ENCODE measurements at places on chromosomes 16 and 17.

DNA sequence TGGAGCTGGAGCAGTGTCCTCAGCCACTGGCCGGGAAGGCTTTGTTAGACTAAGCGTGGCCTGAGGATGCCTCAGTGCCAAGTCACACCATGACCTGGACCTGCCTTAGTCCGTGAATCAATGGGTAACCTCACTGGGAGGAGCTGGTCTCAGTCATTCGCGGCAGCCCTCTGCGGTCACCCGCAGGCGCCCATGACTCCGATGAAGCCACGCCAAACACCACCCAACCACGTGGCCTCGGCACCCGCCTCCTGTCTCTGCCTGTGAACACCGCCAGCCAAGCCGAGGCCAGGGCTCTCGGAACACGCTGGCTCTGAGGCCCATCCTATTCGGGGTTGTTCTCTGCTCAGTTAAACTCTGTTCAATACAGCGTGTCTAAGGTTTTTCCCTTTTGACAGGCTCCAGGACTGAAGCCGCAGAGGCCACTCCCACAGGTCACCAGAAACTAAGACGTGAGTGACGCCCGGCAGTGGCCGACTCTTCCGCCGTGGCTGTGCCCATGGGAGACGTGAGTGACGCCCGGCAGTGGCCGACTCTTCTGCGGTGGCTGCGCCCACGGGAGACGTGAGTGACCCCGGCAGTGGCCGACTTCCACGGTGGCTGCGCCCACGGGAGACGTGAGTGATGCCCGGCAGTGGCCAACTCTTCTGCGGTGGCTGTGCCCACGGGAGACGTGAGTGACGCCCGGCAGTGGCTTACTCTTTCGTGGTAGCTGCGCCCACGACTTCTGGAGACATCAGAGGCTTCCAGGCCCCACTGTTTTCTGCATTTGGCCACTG, 16.8 kb upstream of the PABPN1L start:
- DNase-seq = no peak

DNA sequence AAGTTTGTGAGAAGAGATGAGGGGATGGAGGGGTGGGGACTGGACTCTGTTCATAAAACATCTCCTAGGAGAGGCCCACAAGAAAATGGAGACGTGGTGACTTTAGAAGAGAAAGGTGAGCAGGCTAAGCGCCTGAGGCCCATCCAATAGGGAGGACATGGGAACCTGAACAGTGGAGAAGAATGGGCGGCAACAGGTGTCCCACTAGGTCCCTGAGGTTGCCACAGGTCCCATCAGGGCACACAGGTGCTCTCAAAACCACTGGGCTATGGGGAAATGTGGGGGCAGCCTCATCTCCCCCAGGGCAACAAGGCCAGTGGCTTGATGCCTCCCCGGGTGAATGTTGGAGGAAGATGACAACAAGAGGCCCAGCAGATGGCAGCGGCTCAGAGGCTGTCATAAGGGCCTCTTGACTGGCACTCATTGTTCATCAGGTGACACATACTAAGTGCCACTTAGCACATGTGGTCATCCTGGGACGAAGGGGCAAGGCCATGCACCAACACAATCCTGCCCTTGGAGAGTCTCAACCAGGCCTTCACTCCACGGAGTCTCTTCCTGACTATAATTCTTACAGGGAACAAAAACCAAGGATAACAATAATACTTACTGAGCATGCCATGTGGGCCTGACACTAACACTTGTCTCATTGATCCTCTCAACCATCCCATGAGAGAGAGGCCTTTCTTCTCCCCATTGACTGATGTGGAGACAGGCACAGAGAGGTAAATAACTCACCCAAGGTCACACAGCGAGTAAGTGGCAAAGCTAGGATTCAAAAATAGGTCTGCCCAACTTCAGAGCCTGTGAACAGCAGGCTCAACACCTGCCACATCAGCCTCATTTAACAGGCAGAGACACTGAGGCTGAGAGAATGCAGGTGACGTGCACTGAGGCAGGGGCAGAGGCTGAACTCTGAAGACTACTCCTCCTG, 38.0 kb downstream of the CUEDC1 start:
- no peak for DNase-seq

DNA sequence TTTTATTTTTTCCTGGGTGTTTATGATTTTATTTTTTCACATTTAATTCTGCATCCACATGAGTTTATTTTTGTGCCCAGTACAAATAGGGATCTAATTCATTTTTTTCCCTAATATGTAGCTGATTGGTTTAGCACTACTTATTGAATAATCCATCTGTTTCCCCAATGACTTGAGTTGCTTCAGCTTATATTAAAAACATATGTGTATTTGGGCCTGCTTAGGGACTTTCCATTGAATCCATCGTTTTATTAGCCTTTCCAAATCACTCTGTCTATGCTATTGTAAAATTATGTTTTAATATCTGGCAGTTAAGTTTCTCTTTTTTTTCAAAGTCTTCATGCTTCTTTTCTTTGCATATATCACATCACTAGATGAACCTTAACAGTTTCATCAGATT, 42.2 kb downstream of the WWP2 start:
- no peak for DNase-seq

DNA sequence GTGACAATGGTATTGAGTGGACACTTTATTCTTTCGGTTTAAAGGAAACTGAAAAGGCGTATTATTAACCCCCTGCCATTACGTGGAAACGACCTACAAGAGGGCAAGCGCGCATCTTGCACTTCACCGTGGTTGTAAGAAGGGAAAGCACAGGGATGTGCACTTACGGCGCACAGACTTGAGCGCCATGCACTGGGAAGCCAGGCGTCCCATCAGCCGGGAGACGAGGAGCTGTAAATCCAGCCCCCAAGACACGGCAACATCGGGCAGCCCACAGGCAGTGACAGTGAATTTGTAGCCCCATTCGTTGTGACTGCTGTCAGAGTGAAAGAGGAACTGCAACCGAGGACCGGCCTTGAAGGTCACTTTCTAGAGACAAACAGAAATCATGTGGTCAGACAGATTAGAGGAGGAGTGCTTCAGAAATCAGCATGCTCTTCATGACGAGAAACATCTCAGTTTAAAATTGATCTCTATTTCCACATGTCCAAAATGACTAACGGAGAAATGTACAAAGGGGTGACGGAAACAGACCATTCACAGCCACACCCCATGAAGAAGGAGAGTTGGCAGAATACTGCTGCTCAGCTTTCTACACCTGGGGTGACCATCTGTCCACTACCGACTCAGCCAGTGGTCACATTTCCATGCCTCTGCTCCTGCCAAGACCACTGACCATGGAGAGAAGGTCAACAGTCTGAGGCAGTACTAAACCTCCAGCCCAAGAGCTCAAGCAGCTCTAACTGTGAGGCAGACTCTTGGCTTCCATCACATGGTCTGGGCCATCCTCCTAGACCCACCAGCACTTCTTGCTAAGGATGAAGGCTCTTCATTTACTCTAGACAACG, 68.6 kb downstream of the ZZEF1 start:
- no peak for DNase-seq

DNA sequence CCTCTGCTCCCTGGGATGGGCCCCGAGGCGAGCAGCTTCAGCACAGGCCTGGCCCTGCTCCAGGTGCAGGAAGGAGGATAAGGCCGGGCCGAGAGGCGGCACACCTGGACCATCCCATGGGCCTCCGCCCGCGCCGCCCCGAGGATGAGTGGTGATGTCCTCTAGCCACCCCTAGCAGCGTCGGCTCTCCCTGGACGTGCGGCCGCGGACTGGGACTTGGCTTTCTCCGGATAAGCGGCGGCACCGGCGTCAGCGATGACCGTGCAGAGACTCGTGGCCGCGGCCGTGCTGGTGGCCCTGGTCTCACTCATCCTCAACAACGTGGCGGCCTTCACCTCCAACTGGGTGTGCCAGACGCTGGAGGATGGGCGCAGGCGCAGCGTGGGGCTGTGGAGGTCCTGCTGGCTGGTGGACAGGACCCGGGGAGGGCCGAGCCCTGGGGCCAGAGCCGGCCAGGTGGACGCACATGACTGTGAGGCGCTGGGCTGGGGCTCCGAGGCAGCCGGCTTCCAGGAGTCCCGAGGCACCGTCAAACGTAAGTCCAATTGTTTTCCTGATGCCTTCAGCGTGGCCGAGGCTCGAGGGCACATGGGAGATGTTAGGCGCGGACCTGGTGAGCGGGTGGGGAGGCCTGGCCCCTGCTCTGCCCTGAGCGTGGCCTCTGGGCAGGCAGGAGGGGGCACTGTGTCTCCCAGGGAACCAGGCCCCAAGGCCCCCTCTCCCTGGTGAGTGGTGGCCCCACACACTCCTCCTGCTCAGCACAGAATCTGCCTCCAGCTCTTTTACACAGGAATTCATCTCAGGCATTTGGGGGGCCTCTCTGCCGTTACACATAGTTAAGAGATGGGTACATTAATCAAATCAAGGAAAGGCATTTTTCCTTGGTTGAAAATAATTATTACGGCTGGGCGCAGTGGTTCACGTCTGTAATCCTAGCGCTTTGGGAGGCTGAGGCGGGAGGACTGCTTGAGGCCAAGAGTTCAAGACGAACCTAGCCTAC, 855 bp downstream of the TMEM204 start:
- DNase-seq = no peak

DNA sequence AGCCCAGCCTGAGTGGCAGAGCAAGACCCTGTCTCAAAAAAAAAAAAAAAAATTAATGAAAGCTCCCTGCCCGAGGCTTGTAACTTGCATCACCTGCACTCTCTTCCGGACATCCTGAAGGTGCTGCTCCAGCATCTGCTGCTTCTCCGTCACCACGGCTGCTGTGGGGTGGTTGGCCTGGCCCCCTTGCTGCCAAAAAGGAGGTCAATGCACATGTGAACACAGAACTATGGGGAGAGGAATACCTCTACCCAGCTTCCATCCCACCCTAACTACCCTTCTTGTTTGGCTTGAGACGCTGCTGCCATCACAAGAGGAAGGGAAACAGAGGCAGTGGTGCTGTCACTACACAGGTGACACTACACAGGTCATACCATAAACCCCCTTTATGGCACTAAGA, 49.0 kb downstream of the STAT3 start:
- no peak for DNase-seq

- no peak for DNase-seq
These were observed 11.5 kb downstream of the CSNK2A2 start for GRCh38 chr16:58186176-58186944.

DNA sequence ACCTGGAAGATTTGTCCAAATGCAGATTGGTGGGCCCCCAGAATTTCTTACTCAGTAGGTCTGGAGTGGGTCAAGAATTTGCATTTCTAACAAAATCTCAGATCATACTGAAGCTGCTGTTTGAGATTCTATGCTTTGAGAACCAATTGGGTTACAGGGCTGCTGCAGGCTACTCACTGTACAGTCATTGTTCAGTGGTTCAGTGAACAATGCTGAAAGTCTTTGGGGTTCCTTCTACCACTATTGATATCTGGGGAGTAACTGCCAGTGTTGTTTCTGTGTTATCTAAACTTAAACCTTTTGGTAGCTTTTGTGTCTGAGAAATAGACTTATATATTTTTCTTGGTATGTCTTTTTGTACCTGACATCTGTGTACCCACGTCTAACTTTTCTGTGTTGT, 187.5 kb downstream of the TANC2 start:
- DNase-seq = no peak

GRCh38 chr17:57523926-57524632, 221.0 kb downstream of the CCDC182 start:
- no peak for DNase-seq

- DNase-seq = no peak
These were observed 699 bp downstream of the MPRIP start for GRCh38 chr17:17042851-17043460.

- no peak for DNase-seq
These were observed 18.9 kb downstream of the DNAJA2 start for GRCh38 chr16:46954562-46954961.

GRCh38 chr17:5541610-5542202, 42.6 kb downstream of the NLRP1 start:
- no peak for DNase-seq

DNA sequence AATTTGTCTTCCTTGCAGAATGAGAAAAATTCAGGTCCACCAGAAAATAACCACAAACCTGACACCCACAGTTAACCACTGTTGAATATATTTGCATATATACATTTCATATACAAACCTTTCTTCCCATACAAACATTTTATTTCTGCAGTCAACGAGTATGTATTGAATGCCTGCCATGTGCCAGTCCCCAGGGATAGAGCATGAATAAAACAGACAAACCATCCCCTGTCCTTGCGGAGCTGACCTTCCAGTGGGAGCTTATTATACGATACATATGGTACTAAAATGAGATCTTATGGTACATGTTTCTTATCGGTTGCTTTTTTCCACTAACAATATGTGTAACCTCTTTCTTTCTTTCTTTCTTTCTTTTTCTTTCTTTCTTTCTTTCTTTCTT, 116.7 kb downstream of the PITPNC1 start:
- no peak for DNase-seq

GRCh38 chr16:162271-162991, 3.3 kb upstream of the HBM start:
- no peak for DNase-seq

DNA sequence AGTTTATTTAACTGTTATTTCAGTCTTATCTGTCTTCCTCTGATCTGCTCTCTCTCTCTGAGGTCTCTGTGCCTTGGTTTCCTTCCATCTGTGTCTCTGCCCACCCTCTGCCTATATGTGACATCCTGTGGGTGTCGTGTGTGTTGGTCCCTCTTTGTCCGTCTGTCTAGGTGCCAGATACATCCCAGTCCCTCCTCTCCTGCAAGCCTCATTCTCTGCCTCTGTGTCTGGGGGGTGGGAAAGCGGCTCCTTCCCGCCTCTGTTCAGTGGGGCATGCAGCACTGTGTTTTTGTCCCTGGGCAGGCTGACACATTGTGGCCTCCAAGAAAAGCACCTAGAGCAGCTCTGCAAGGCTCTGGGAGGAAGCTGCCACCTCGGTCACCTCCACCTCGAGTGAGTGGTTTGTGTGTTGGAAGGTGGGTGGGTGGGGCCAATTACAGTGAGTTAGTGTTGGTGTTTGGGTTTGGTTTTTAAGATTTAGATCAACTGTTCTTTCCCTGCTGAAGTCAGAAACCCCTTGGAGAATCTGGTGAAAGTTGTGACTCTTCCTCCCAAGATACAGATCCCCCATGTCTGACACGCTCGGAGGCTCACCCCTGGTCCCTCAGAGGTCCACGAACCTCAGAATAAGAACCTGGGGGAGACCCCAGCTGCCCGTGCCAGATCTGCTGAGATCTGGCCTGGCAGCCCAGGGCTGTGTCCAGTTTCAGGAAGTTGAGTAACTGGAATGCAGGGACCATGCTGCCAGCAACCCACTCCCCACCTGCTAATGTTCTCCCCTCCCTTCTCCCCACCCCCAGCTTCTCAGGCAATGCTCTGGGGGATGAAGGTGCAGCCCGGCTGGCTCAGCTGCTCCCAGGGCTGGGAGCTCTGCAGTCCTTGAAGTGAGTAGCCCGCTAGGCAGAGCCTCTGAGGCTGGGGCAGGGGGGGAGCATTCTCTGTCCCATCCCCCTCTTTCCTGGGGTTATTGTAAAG, 50.9 kb upstream of the CPNE2 start:
- DNase-seq = no peak

- no peak for DNase-seq
These were observed 471.8 kb downstream of the CDH13 start for GRCh38 chr16:83098536-83098935.

- DNase-seq = no peak
These were observed 83.5 kb downstream of the MARCHF10 start for GRCh38 chr17:62724398-62725146.

All from NCI-H2107 (cell line).